ENCODE measurements at places on chromosomes 4 and X. TPM values are rescaled to one million over a fixed set of nuclear protein-coding genes. Genes with fewer than 3 reads are reported as not detected.

- no peaks in the 10 kb centered on the region for H3K36me3 ChIP-seq
- H3K27ac ChIP-seq, result no peak overlapping the region
- no peaks in the 10 kb centered on the region for H3K27me3 ChIP-seq
- peaks cover 2% of the 10 kb centered on the region for H3K4me1 ChIP-seq
- DNase-seq, result no peak
Observed at GRCh38 chr4:152089584-152089983, 328.8 kb upstream of the GATB start.

Gene ABHD18
- total RNA-seq, result 27.2 TPM

DNA sequence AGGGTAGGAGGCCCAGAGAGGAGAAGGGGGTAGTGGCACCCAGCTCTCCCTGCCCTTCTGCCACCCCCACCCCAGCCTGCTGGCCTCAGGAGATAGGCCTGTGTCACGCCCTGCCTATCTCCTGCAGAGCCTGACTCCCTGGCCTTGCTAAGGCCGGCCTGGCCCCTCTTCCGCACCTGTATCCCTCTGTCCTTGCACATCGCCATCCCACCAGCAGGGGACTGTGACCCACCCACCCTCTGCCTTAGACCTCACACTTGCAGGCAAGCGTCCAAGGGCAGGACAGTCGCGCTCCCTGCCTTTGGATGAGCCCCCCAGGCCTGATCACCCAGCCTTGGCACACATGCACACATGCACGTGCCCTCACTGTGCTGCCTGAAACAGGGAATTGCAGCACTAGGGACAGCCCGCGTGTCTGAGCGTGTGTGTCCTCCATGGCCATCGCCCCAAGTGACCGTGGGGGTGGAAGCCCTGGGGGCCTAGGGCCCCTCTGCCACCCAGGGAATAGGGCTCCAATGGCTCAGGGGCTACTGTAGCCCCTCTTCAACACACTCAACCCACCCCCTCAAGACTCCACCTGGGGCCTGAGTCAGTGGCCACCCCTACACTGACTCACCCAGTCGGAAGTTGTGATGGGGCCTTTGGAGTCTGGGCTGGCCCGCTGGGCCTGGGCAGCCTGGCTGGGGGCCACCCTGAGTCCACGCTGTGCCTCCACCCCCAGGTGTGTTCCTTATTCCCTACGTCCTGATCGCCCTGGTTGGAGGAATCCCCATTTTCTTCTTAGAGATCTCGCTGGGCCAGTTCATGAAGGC lies 2.1 kb downstream of the SLC6A8 start:
- peaks cover 17% of the 10 kb centered on the region for H3K4me1 ChIP-seq
- H3K27me3 ChIP-seq, result peaks cover 8% of the 10 kb centered on the region
- H3K36me3 ChIP-seq, result peaks cover 16% of the 10 kb centered on the region
- DNase-seq, result no peak
- peak overlapping the region; percentile 45 for H3K4me3 ChIP-seq
- no peak overlapping the region for H3K27ac ChIP-seq

Gene GUCY1B1
- 39.7 TPM for total RNA-seq

GRCh38 chrX:50157545-50158135 lies 43.2 kb downstream of the AKAP4 start:
- H3K4me1 ChIP-seq, result no peaks in the 10 kb centered on the region
- H3K27ac ChIP-seq, result no peak overlapping the region
- H3K4me3 ChIP-seq, result no peak overlapping the region
- no peaks in the 10 kb centered on the region for H3K36me3 ChIP-seq

DNA sequence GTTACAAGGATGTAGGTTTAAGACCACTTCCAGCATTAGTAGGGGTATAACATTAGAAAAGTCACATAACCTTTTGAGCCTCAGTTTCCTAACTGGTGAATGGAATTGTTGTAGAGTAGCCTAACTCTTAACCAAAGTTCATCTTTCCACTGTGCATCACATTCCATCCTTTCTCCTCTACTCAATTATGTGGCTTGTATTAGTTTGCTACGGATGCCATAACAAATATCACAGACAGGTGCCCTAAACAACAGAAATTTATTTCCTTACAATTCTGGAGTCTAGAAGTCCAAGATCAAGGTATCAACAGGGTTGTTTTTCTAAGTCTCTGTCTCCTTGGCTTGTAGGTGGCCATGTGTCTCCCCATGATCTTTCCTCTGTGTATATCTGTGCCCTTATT lies 231.9 kb downstream of the RASL11B start:
- no peak for DNase-seq
- H3K27me3 ChIP-seq, result no peaks in the 10 kb centered on the region
- no peak overlapping the region for H3K27ac ChIP-seq
- no peaks in the 10 kb centered on the region for H3K4me1 ChIP-seq
- H3K4me3 ChIP-seq, result no peak overlapping the region
- H3K36me3 ChIP-seq, result no peaks in the 10 kb centered on the region

GRCh38 chr4:145498430-145498829 lies 16.8 kb downstream of the SMAD1 start:
- H3K4me1 ChIP-seq, result peaks cover 66% of the 10 kb centered on the region
- DNase-seq, result no peak
- no peaks in the 10 kb centered on the region for H3K27me3 ChIP-seq
- H3K4me3 ChIP-seq, result no peak overlapping the region
- H3K27ac ChIP-seq, result no peak overlapping the region

DNA sequence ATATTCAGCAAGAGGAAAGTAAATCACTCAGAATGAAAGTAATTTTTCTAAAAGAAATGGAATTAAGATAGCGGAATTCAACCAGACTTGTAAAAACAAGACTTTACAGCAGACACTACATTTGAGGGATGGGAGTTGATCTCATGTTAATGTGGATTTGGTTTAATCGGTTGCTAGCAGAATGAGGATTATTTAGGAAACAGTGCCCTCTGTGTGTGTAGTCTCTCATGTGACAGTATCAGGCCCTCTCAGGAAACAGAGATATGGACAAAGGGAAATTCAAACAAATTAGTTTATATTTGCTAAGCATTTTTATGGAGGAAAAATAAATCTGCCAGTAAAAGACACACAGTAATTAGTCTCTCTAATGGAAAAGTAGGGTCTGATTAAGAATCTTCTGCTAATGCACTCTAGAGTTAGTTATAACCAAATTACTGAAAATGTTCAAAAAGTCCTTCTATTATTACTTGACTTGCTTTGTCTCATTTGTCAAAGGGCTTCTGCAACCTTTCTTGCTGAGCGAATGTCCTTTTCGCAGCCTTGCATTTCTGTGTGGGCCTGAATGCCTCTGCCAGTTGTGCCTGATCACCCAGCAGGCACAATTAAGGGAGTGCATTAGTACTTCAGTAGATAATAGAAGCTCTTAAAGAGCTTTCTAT lies 1282.3 kb upstream of the TENM3 start:
- H3K27ac ChIP-seq, result no peak overlapping the region
- H3K4me1 ChIP-seq, result no peaks in the 10 kb centered on the region
- no peaks in the 10 kb centered on the region for H3K27me3 ChIP-seq
- no peak overlapping the region for H3K4me3 ChIP-seq
- no peak for DNase-seq
- H3K36me3 ChIP-seq, result no peaks in the 10 kb centered on the region

Gene PIN4
- 15.4 TPM for total RNA-seq

DNA sequence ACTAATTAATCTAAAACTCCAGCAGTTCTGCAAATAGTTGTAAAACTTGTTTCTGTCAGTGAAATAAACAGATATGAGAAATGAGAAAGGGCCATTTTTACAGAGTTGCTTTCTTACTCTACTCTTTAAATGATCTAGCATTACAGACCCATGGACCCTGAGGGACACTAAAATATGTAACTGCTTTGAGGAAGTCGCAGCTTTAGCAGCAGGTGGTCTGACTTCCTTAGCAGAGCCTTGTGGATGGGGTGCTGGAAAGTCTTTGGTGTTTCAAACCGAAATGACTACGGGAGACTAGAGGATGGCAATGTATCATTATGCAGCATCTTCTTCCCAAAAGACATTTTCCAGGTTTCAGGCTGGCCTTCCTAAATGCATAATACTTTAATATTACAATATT lies 18.7 kb downstream of the SHISA3 start:
- no peak overlapping the region for H3K27ac ChIP-seq
- peaks cover 46% of the 10 kb centered on the region for H3K36me3 ChIP-seq
- no peaks in the 10 kb centered on the region for H3K27me3 ChIP-seq

Gene SUPT20HL2
- total RNA-seq, result not detected

Gene PSAPL1
- not detected for total RNA-seq

Gene KIT
- 55.8 TPM for total RNA-seq

DNA sequence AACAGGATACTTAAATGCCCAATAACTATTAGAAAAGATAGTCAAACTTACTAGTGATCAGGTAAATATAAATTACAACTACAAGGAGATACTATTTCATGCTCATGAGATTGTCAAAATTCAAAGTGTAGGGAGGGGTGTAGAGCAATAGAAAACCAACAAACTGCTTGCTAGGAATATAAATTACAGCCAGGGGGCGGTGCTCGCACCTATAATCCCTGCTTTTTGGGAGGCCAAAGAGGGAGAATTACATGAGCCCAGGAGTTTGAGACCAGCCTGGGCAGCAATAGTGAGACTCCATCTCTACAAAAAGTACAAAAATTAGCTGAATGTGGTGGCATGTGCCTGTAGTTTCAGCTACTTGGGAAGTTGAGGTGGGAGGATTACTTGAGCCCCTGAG lies 556.5 kb upstream of the NR3C2 start:
- H3K27ac ChIP-seq, result no peak overlapping the region
- no peaks in the 10 kb centered on the region for H3K27me3 ChIP-seq
- no peak overlapping the region for H3K4me3 ChIP-seq
- DNase-seq, result no peak
- H3K36me3 ChIP-seq, result no peaks in the 10 kb centered on the region

- H3K27ac ChIP-seq, result no peak overlapping the region
- H3K4me3 ChIP-seq, result no peak overlapping the region
- peaks cover 36% of the 10 kb centered on the region for H3K36me3 ChIP-seq
- DNase-seq, result no peak
Observed at GRCh38 chr4:47519239-47519883, 34.3 kb downstream of the ATP10D start.
